ENCODE measurements at places on chromosomes 6 and 20. TPM values are rescaled to one million over a fixed set of nuclear protein-coding genes. Genes with fewer than 3 reads are reported as not detected.

Gene CLVS2
- total RNA-seq: 0.62 TPM

Gene MEI4
- total RNA-seq: 1.1 TPM

Gene CD83
- total RNA-seq: 1.7 TPM

Gene PNPLA1
- total RNA-seq: not detected

DNA sequence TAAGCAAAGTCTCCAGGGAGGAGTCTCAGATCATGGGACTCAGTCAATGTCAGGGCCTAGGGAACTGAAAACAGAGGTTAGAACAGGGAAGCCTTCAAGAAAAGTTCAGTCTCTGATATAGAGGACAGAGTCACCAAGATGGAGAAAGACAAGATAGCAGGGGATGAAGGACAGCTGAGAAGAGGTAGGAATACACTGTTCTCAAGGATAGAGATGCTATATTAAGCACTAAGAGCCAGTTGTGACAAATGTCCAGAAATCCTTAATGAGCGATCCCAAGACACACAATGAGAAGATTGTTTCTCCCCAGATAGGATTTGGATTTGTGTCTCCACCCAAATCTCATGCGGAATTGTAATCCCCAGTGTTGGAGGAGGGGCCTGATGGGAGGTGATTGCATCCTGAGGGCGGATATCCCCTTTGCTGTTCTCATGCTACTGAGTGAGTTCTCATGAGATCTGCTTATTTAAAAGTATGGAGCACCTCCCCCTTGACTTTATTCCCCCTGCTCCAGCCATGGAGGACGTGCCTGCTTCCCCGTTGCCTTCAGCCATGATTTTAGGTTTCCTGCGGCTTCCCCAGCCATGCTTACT, 168.2 kb downstream of the AKAP7 start:
- H3K27ac ChIP-seq: no peak overlapping the region
- no peaks in the 10 kb centered on the region for H3K27me3 ChIP-seq
- no peak overlapping the region for H3K4me3 ChIP-seq
- H3K4me1 ChIP-seq: no peaks in the 10 kb centered on the region
- no peaks in the 10 kb centered on the region for H3K36me3 ChIP-seq
- DNase-seq: no peak

DNA sequence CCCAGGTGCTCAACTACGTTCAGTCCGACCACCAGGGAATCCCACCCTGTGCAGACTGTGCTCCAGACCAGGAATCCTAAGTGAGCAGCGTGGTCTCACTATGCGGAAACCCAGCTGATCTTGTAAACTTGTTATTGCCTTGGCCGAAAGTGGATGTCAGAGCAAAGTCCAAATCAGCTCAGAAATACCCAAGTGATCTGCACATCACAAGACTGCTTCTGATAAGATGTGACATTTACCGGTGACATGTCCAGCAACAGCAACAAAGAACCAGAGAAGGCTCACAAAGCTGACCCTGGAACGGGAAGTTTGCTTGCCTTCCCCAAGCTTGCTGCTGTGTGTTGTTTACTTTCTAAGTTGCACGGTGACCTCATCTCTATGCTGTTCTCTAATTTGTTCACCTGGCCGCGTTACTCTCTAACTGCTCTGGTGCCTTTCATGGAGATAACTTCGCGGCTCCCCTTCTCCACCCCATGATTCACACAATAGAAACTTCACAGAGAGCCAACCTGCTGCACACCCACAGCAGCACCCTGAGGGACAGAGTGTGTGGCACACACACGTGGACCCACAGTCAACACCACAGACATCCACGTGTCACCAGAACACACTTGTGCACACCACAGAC, 1.7 kb downstream of the BNIP5 start:
- peak overlapping the region; percentile 71 for H3K4me3 ChIP-seq
- DNase-seq: no peak
- H3K27me3 ChIP-seq: peaks cover 31% of the 10 kb centered on the region
- H3K36me3 ChIP-seq: no peaks in the 10 kb centered on the region

DNA sequence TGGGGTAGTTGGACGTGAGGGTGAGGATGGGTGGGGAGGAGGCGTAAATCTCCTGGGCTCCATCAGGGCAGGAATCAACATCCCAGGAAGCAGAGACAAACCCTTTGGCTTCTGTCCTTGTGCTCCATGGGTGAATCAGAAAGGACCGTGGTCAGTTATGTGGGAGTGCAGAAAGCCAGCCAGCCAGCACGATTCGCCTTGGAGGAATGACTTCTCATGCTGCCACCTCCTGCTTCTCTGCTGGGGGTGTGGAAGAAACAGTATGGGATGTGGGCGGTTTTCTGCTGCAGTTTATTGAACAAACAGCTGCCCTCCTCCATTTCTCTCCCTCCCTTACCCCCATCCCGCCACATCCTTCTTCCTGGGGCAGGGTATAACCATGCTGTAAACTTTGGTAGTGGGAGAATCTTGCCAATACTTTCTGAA, 214.5 kb downstream of the SOX4 start:
- H3K4me3 ChIP-seq: peak overlapping the region; percentile 31
- no peak for DNase-seq
- H3K36me3 ChIP-seq: peaks cover 32% of the 10 kb centered on the region
- peaks cover 32% of the 10 kb centered on the region for H3K4me1 ChIP-seq
- H3K27ac ChIP-seq: peak overlapping the region; percentile 25

GRCh38 chr20:39108746-39109145, 146.6 kb downstream of the DHX35 start:
- no peak for DNase-seq
- no peaks in the 10 kb centered on the region for H3K36me3 ChIP-seq
- H3K27me3 ChIP-seq: peaks cover 51% of the 10 kb centered on the region
- H3K4me1 ChIP-seq: peaks cover 14% of the 10 kb centered on the region
- no peak overlapping the region for H3K27ac ChIP-seq

- peak overlapping the region; percentile 99 for H3K4me3 ChIP-seq
- peaks cover 20% of the 10 kb centered on the region for H3K36me3 ChIP-seq
- no peaks in the 10 kb centered on the region for H3K27me3 ChIP-seq
- H3K27ac ChIP-seq: peak overlapping the region; percentile 97
Measured at GRCh38 chr6:116682334-116682712, 1.3 kb downstream of the KPNA5 start.

DNA sequence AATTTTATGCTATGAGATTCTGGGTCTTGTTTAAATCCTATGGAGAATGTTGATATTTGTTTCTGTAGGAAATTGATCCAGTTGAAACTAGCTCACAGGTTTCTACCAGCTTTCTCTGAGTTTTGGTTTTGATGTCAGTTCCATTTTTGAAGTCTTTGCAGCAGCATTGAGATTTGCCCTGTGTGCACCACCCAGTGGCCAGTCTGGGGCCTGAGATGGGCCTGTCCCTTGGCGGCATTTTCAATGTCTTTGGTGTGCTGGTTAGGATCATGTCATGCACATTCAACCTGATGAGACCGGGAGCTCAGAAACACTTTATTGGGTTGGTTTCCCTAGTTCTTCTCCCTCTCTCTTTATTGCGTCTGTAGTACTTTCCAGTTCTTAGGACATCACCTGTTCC, 395.2 kb upstream of the MAP3K7 start:
- H3K4me3 ChIP-seq: no peak overlapping the region
- H3K4me1 ChIP-seq: peaks cover 19% of the 10 kb centered on the region
- H3K27me3 ChIP-seq: peaks cover 4% of the 10 kb centered on the region
- H3K36me3 ChIP-seq: no peaks in the 10 kb centered on the region

- no peaks in the 10 kb centered on the region for H3K36me3 ChIP-seq
- no peak overlapping the region for H3K4me3 ChIP-seq
- H3K4me1 ChIP-seq: peaks cover 12% of the 10 kb centered on the region
Measured at GRCh38 chr6:49527320-49527719, 23.1 kb upstream of the C6orf141 start.

- no peak for DNase-seq
- H3K36me3 ChIP-seq: no peaks in the 10 kb centered on the region
- no peak overlapping the region for H3K27ac ChIP-seq
- peaks cover 12% of the 10 kb centered on the region for H3K4me1 ChIP-seq
- H3K27me3 ChIP-seq: no peaks in the 10 kb centered on the region
Measured at GRCh38 chr6:150203378-150203777, 60.5 kb downstream of the PPP1R14C start.

- no peaks in the 10 kb centered on the region for H3K27me3 ChIP-seq
- peak overlapping the region; percentile 57 for H3K4me3 ChIP-seq
- no peak for DNase-seq
- peak overlapping the region; percentile 73 for H3K27ac ChIP-seq
- H3K4me1 ChIP-seq: peaks cover 23% of the 10 kb centered on the region
Measured at GRCh38 chr6:33592595-33593413, 12.7 kb upstream of the BAK1 start.

- no peak overlapping the region for H3K4me3 ChIP-seq
- H3K27ac ChIP-seq: peak overlapping the region; percentile 46
- no peaks in the 10 kb centered on the region for H3K36me3 ChIP-seq
Measured at GRCh38 chr20:36832791-36833190, 43.1 kb upstream of the TLDC2 start.

DNA sequence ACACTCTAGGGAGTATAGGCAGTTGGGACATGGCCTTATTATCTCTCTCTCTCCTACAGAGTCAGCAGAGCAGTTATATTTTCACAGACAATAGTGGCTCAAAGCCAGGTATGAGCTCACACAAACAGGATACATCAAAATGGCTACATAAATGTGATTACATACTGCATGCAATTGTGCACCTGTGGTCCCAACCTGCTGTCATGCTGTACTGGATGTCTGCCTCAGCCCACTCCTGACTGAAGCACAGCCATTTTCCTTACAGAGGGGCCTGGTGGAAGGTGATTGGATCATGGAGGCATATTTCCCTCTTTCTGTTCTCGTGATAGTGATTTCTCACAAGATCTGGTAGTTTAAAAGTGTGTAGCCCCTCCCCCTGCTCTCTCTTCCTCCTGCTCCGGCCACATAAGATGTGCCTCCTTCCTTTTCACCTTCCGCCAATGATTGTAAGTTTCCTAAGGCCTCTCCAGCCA, 37.0 kb upstream of the SAMHD1 start:
- H3K4me1 ChIP-seq: peaks cover 6% of the 10 kb centered on the region
- no peaks in the 10 kb centered on the region for H3K27me3 ChIP-seq
- no peak overlapping the region for H3K4me3 ChIP-seq
- H3K36me3 ChIP-seq: peaks cover 7% of the 10 kb centered on the region
- peak overlapping the region; percentile 21 for H3K27ac ChIP-seq

DNA sequence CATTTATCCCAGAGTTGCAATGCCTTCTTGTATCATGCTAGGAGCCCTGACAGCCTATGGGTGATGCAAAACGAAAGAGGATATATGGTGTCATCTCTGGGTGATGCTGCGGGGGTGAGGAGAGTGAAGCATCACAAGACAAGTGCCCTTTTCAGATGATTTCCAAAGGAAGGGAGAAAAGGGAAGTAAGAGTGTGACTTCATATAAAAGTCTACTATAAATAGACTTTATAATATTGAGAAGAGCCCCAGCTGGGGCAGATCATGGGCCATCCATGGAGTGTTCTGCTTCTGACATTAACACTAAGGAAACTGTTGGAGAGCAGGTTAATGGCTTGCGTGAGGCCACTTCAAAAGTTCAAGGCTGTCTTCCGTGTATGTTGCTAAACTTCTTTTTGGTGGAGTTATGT, 4.4 kb downstream of the CD83 start:
- no peak for DNase-seq
- H3K27ac ChIP-seq: no peak overlapping the region
- peaks cover 12% of the 10 kb centered on the region for H3K27me3 ChIP-seq
- H3K4me3 ChIP-seq: no peak overlapping the region

DNA sequence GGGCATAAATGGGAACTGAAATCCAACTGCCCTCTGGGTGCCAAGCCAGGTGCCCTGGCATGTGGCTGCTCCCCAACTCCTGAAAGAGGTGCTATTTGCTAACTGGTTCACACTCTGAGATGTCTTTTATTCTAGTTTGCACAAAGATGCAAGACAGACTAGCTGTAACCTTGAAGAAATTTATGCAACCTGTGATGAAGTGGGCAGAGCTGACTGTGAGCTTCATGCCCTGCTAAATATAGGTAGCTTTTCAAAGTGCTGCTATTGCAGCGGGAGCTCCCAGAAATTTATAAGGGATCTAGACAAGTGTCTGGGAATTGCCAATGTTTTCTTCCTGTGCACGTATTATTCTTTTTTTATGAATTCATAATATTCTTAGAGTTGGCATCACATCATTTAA, 517.5 kb downstream of the RNF144B start:
- no peaks in the 10 kb centered on the region for H3K36me3 ChIP-seq
- peaks cover 12% of the 10 kb centered on the region for H3K27me3 ChIP-seq
- H3K4me1 ChIP-seq: no peaks in the 10 kb centered on the region

- no peak for DNase-seq
- peaks cover 5% of the 10 kb centered on the region for H3K36me3 ChIP-seq
- H3K4me3 ChIP-seq: peak overlapping the region; percentile 89
- H3K27me3 ChIP-seq: no peaks in the 10 kb centered on the region
- H3K4me1 ChIP-seq: peaks cover 17% of the 10 kb centered on the region
Measured at GRCh38 chr6:11092668-11093375, 812 bp upstream of the SMIM13 start.

DNA sequence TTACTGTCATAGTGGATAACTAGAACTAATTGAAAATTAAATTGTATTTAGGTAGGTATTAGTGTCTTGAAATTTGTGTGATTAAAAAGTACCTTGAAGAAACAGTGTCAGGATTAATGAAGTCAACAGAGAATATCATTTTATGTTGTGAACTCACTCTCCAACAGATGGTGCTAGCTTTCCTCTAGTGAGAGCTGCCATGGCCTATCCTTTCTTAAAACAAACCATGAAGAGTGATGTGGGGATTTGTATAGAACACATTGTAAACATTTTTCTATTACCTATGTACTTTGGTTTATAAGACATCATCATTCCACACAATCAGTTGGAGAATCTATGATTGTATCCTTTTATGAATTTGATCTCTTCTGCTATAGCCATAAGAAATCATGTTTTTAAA, 4.8 kb upstream of the SRSF12 start:
- H3K36me3 ChIP-seq: no peaks in the 10 kb centered on the region
- no peak overlapping the region for H3K4me3 ChIP-seq
- H3K27ac ChIP-seq: no peak overlapping the region
- peaks cover 8% of the 10 kb centered on the region for H3K4me1 ChIP-seq

DNA sequence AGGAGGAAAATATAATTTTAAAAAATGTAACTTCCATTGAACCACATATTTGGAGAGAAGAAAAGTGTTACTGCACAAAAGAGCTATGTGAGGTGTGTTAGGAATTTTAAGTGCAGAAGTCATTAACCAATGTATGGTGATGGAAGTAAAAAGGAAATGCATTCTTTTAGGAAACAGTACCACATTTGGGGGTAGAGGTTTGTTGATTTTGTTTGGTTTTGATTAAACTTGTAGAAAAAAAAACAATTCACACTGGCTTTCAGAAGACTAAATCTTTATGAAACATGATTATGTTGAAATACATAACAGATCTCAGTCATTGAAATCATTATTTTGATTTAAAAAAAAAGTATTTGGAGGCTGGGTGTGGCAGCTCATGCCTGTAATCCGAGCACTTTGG, 1287.0 kb upstream of the GJE1 start:
- no peaks in the 10 kb centered on the region for H3K27me3 ChIP-seq
- H3K4me3 ChIP-seq: no peak overlapping the region
- no peak overlapping the region for H3K27ac ChIP-seq
- no peak for DNase-seq
